ENCODE measurements at places on chromosomes 12 and 14.

GRCh38 chr12:84637926-84638325 is 274.7 kb downstream of the SLC6A15 start:
- no peak for DNase-seq

DNA sequence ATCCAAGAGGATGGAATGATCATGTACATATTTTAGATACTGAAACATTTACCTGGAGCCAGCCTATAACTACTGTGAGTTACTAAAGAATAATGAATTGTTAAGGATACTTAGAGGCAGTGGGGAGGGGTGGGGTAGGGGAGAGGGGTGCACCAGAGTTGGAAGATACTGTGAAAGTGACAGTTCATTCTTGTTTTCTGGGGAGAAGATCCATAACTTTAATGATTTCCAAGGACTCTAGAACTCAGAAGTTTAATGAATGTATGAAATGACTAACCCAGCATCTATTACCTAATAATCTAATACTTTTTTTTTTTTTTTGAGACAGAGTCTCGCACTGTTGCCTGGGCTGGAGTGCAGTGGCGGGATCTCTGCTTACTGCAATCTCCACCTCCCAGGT is 10.5 kb downstream of the KLHDC2 start:
- no peak for DNase-seq

GRCh38 chr12:118302053-118302452 is 70.7 kb downstream of the TAOK3 start:
- no peak for DNase-seq

GRCh38 chr12:34205401-34205800 is 183.1 kb downstream of the ALG10 start:
- no peak for DNase-seq

- no peak for DNase-seq
Observed at GRCh38 chr14:96042248-96042930, 3.2 kb downstream of the C14orf132 start.

DNA sequence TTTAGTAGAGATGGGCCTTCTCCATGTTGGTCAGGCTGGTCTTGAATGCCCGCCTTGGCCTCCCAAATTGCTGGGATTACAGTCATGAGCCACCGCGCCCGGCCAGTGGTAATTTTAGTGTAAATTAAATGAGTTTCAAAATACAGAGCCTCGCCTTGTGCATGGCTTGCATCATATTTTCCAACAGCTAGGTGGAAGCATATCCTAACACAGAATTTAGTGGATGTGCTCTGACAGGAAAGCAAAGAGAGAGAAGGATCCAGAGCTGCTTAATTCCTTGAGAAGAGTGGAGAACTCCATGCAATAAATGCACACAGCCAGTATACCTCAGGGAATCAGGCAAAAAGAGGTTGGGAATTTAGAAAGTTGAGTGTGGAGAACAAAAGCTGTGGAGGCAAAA is 2.5 kb downstream of the OR6C2 start:
- DNase-seq = no peak

GRCh38 chr12:132619386-132620112 is 973 bp downstream of the P2RX2 start:
- no peak for DNase-seq

GRCh38 chr12:95412482-95413311 is 61.3 kb upstream of the METAP2 start:
- DNase-seq = no peak

GRCh38 chr14:75522224-75522982 is at the start of gene BATF:
TSS of gene BATF (plus strand) at chr14:75522469. CDS start at chr14:75522683, 214 bp downstream.
- DNase-seq = peak; percentile 73

DNA sequence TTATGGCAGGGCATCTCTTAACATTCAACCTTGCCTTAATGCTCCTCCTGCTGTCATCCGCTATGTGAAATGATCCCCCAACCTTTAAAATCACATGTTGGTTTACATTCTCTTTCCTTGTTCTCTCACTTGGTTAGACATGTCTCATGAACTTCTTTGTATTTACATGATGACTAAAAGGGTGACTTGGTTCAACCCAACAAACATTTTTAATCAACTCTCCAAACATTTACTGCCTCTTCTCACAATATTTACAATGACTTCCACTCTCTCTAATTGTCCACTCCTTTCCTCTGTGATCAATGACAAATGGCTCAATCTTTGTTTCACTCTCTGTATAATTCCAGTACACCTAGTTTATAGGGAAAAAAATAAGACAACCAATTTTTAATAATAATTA is 506.1 kb downstream of the NELL2 start:
- DNase-seq = no peak

- DNase-seq = no peak
Observed at GRCh38 chr12:124809878-124810277, 53.8 kb downstream of the SCARB1 start.

DNA sequence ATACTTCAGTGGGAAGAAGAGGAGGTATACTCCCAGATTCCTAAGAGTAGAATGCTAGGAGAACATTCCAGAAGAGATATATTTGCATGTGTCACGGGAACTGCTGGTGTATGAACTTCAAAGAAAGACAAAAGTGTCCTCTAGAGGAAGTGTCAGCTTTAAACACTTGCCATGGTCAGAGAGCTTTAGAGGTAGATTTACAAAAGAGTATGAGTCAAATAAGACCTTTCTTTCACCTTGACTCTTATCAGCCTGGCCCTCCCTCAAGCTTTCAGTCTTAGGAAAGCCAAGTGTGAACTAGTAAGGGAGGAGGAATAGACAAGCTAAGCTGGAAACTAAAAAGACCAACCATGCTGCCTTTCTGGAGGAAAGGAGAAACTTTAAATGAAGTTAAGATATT is 34.7 kb downstream of the COX8C start:
- no peak for DNase-seq

- DNase-seq = no peak
Observed at GRCh38 chr14:32925439-32925838, 13.2 kb upstream of the NPAS3 start.

GRCh38 chr14:44663136-44663535 is 156.1 kb upstream of the FSCB start:
- DNase-seq = no peak

- DNase-seq = no peak
Observed at GRCh38 chr14:47300796-47301195, 374.6 kb downstream of the MDGA2 start.

DNA sequence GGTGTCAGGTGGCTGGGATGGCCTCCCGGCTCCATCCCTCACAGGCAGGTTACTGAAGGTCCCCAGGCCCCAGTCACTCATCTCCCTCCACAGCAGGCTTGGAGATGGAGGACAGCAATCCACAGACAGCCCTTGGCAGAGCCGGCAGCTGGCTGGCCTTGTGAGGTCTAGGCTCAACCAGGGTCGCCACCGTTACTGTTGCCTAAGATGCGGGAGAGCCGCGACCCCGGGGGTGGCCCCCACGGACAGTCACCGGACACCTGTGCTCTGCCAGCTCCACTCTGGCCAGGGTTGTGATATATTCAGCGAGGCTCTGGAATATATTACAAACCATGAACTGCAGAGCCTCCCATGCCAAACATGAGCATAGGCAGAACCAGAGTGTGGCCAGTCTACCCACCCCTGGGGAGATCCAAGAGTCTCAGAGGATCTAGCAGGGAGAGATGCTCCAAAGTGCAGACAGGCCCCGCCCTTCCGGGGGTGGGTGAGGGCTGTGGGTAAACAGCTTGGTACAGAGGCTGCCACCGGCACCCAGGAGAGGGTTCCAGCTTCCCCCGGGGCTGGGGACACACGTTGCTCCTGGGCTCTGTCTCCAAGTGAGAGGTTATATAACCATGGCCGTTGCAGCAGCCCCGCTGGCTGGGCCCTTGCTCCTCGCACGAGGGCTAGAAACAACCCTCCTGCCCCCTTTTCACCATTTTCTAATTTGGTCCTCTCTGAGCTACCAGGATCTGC is 55.9 kb upstream of the DIO3 start:
- DNase-seq = no peak

DNA sequence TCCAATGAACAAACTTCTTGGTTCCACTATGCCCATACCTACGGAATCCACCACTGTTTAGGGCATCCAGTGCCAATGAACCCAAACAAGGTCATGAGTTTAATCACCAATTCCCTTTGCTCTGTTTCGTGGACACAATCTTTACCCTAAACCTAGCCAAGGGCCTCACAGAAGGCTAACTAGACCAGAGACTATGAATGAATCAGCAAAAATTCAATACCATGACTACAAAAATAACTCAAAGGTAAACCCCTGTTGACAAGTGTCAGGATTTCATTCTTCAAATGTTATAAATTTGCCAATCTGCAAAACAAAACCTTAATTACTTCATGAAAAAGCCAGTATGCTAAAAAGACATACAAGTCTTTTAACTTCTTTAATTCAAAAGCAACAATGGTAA is 96.7 kb downstream of the CEP128 start:
- DNase-seq = no peak

GRCh38 chr14:91837076-91837475 is 30.3 kb downstream of the TC2N start:
- no peak for DNase-seq

GRCh38 chr14:43903209-43903608 is 603.9 kb downstream of the FSCB start:
- no peak for DNase-seq

GRCh38 chr12:54258201-54258681 is 21.7 kb downstream of the CBX5 start:
- DNase-seq = no peak

DNA sequence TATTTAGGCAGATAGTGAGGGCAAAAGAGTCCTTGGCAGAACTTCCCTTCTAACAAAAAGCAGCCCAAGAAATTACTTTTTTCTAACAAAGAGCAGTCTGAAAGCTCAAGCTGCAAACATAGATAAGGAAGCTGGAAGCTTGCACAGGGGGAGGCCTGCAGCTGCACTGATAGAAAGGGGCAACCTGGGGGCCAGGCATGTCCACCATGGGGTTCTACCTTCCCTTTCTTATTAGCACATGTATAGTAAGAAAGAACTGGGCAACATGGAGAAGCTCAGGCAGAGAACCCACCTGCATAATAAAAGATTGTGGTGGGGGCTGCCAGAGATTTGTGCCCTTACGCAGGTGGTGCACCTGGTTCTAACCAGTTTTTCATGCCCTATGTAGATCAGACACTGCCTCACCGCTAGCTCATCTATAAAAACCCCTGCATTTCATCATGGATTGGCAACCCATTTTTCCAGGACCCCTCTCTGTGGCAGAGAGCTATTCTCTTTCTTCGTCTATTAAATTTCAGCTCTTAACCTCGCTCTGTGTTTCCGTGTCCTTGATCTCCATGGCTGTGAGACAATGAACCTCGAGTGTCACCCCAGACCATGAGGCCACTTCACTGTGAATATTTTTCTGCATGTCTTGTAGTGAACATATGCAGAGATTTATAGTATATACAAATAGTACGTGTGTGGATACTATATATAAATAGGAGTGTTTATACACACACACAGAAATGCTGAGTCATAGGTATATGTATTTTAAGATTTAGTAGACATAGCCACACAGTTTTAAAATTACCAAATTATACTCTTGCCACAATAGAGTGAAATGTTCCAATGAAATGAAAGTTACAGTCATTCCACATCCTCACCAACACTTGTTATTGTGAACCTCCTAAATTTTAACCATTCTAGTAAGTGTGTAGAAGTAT is 53.0 kb downstream of the PEX5 start:
- DNase-seq = no peak

DNA sequence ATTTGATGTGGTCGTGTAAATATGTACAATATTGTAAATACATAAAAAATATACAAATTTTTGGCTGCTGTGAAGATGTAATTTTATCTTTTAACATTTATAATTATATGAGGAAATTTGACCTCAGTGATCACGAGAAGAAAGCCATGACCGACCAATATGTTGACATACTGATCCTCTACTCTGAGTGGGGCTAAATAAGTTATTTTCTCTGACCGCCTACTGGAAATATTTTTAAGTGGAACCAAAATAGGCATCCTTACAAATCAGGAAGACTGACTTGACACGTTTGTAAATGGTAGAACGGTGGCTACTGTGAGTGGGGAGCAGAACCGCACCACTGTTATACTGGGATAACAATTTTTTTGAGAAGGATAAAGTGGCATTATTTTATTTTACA is 49.6 kb downstream of the TBK1 start:
- no peak for DNase-seq

DNA sequence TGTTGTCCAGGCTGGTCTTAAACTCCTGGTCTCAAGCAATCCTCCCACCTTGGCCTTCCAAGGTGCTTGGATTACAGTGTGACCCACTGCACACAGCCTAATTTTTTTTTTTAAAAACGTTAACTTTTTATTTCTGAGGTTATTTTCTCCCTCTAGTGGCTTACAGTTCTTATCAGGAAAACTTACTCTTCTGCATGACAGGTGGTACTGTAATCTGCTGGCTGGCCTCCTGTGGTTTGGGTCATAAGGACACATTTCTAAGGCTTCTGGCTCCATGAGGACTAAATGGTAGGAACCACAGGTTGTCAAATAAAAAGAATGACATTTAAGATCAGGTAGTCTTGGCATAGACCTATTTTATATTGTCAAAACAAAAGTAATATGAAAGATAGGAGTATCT is 7.7 kb upstream of the NCKAP1L start:
- no peak for DNase-seq

GRCh38 chr12:8037947-8038346 is 5.4 kb downstream of the FOXJ2 start:
- no peak for DNase-seq

DNA sequence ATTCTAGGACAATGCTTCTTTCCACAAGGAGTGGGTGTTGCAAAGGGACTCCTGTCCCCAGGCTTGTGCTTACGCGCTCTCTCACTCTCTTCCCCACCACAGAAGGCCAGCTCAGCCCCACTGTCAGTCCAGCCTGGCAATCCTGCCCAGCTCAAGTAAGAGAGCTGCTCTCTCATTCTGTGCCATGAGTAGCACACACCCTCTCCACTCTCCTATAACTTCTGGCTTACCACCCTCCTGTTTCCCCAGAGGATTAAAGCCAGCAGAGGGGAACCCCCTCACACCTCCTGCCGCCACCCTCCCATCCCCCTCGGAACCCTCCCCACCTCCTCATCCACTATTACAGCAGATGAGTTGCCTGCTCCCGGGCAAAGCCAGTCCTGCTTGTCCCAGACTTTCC is 17.1 kb downstream of the NCKAP5L start:
- DNase-seq = no peak

DNA sequence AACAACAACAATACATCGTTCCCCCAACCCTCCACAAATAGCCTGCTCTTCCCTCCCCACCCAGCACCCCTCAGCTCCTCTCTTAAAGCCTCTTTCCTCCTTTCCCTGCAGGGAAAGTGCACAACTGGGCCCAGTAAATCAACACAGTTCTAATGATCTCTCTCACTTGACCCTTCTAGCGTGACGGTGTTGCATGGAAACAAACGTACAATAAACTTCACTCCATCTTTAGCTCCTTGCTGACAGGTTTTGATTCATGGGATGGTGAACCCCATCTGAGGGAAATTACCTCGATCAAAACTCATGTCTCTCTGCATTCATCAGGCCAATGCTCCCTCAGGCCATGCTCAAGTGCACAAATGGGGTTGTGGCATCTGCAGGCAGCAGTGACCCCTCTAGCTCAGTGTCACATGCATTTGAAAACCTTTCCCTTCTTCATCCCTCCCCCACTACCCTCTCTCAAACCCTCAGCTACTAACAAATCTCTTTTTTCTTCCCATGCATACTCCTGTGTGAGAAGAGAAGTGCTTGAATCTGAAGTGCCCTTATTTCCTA is 22.9 kb downstream of the GDF11 start:
- no peak for DNase-seq

- no peak for DNase-seq
Observed at GRCh38 chr12:49626169-49626835, 2.9 kb downstream of the PRPF40B start.

Data from Jurkat, Clone E6-1 (cell line).